ENCODE measurements at places on chromosomes 2 and 18.

- no peak for DNase-seq
Measured at GRCh38 chr2:10274983-10275802, 27.5 kb upstream of the HPCAL1 start.

DNA sequence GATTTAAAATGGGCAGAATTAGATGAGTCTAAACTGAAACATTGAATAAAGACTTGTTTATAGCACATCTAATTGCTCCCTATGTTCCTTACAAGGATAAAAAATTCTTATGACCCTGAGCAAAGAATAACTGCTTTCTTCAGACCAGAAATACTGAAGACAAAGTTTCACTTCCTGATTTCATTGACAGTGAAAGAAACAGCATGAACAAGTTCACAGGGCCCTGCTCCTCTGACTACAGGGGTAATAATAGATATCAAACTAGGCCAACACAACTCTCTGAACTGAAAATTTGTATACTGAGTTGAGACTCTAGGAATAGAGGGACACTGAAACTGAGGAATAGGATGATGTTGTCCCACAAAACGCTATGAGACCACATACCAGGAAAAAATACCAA lies 1383.3 kb upstream of the CDH2 start:
- DNase-seq = no peak

DNA sequence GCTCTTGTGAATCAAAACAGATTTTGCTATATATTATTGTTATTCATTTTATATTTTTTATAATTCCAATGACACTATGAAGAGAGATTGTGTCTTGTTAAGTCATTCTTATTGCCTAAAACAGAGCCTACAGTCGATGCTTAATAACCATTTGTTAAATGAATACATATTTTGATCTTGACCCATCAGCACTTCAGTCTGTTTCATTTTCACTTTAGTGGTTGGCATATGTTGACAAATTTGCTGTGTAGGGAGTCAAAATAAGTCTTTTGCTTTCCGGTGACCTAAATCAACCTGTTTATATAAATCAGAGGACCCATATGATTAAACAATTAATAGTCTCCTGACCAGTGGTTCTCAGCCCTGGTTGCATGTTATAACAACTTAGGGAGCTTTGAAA lies 97.1 kb downstream of the TXNL1 start:
- DNase-seq = no peak

DNA sequence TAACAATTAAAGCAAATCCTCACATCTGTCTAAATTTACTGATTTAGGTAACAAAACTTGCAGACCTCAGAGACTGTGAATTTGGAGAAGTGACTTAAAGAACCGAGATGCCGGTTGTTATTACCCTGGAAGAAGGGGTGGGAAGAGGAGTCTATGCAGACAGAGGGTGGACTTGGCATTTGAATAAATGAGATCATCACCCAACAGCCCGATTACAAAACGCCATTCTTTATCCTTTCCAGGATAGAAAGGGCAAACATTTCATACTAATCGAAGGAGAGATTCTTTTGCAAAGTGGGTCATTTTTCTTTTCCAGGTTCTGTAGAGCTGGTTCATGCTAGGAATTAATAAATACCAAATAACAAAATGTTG lies 73.1 kb upstream of the TPO start:
- DNase-seq = no peak

DNA sequence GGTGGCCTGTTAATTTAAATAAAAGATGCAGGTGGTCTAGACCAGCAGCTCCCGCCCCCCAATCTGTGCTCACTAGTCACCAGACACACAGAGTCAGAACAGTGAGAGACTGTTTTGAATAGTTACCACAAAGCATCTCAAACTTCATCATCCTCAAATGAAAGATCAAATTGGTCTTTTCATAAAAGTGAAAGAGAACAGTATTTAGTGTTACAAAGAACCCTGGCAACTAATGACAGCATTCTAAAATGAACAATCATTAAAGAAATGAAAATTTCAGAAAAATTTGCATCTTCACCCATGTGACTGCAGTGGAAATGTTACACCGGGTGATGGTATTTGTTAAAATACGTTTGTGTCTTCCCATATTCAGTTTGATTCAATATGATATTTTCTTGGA lies 65.5 kb upstream of the PMAIP1 start:
- DNase-seq = no peak

GRCh38 chr2:225494100-225494459 lies 94.6 kb downstream of the NYAP2 start:
- no peak for DNase-seq

DNA sequence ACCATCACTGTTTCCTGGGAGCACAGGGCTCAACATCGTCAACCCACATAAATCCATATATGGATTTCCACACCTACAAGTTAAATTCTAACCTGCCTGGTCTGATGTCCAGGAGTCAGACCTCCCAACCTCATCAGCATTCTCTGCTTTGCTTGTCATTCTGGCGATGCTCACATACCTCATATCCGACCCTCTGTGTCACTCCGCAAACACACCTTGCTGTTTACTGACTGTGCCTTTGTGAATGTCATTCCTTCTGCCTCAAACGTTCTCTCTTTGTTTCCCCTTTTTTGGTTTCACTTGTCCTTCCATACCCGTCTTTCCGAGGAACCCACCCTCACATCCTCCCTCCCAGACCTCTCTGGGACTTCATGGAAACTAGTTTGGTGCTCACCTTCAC lies 187.1 kb downstream of the ACTR3 start:
- no peak for DNase-seq

DNA sequence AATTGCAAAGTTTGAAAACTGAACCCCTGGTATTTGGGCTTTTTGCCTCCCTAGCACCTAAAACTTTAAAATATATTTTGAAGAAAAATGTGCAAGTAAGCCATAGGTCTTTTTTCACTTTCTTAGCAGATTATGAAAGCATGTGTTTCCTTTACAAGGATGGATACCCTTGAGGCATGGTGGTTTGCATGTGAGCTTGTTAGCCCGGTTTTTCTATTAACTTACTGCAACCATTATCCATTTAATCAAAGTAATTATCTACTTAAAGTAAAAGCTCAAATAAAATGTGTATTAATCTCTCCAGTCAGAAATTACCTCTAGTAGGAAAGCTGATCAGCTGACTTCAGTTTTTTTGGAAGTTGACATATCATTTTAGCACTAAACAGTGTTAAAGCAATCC lies 140.6 kb downstream of the EML6 start:
- peak; percentile 42 for DNase-seq

GRCh38 chr18:49250816-49251388 lies 209.5 kb downstream of the DYM start:
- peak; percentile 11 for DNase-seq

DNA sequence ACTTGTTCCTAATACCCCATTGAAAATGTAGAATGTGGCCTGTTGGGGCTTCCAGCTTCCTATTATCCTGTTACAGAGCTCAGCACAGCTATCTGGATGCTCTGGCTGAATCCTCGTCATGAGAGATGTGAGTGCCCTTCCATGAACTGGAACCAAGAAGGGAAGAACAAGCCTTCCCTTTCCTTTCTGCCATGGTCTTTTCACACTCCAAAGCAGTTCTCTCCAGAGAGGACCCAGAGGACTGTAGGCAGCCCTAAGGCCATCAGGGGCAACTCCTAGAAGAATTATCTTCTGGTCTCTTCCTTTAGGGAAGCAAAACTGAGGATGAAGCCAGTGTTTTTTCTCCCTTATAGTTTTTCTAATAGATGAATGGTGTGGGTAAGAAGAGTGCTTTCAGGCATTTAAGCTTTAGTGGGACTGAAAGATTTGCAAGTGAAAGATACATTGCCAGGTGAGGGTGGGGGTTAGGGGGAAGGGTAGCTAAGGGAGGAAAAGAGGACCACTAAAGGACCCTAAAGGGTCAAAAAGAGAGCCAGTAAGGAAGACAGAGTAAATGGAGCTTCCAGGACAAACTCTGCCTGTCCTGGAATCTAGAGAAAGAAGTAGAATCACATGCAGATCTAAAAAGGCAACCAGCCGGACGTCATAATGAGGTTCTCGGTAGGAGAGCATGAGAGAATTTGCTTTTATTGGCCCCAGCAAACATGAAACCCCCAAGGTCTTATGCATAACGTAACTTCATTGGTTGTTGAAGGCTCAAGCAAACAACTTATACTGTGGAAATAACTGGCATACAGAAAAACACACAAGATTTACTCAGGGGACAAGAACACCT lies 12.4 kb upstream of the XPO1 start:
- no peak for DNase-seq

- DNase-seq = no peak
Measured at GRCh38 chr2:101802329-101802728, 104.8 kb downstream of the MAP4K4 start.

DNA sequence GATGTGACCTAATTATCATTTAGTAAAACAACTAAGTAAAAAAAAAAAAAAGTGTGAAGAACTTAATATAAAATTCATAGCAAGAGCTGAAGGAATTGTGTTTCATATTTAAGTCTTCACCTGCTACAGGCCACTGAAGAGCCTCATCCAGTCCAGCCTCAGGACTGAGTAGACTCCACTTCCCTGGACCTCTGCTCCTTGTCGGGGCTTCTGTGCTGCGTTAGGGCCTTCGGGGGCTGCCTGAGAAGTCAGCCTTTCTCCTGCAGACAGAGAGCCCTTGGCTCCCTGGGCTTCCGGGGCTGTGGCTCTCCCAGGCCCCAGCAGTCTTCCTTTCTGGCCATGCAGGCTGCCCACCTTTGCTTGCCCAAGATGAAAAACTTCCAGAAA lies 95.5 kb downstream of the MTCL1 start:
- DNase-seq = no peak

DNA sequence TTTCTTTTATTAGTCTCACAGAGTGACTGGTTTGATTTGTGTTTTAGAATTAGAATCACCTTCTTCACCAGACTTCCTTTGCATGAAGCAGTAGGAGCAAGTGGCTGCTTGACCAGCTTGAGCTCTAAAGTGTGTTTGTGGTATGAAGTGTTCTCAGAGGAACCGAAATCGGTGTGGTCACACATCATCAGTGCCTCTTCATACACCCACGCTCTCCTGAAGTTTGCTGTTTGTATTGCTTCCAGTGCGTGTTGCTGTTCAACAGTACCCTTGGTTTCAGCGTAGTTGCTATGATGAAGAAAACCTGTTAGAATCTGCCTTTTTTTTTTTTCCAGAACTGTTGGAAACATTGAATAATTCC lies 77.9 kb downstream of the LIMS1 start:
- DNase-seq = peak; percentile 51

DNA sequence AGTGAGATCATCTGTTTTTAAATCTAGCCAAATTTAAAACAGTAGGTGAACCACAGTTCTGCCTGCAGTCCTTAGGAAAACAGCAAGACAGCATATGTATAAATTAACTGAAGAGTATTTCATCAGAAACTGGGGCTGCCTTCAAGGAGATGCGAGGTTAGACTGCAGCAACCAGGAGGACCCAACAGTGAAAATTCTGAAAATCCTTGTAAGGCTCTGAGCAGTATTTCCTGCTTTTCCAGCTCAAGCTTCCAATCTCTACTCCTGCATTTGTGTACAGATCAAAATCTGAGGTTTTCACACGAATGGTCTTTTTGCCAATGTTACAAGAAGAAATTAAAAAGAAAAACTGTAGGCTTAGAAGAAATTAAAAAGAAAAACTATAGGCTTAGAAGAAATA lies 43.7 kb downstream of the CERKL start:
- DNase-seq = no peak

- DNase-seq = no peak
Measured at GRCh38 chr2:152519581-152519952, 184.6 kb downstream of the FMNL2 start.
